ENCODE measurements at places on chromosomes 3 and 15. TPM values are rescaled to one million over a fixed set of nuclear protein-coding genes. Genes with fewer than 3 reads are reported as not detected.

The P2RY1 gene
- total RNA-seq = 0.37 TPM

The BHLHE40 gene
- total RNA-seq = 81.0 TPM

The RLBP1 gene
- not detected for total RNA-seq

The ITPKA gene
- 2.0 TPM for total RNA-seq

The CASR gene
- not detected for total RNA-seq

The SEC22A gene
- total RNA-seq = 20.3 TPM

The ADAMTS17 gene
- 0.28 TPM for total RNA-seq

The ATP2B2 gene
- total RNA-seq = 0.02 TPM

The MST1R gene
- total RNA-seq = 6.9 TPM

The SEMA3F gene
- 10.6 TPM for total RNA-seq

The APBA2 gene
- total RNA-seq = 17.1 TPM

The C3orf70 gene
- not detected for total RNA-seq

The PLA2G4E gene
- total RNA-seq = not detected

The ZNF770 gene
- 14.2 TPM for total RNA-seq

The GPR160 gene
- total RNA-seq = 1.5 TPM

The TNFAIP8L3 gene
- total RNA-seq = 8.9 TPM

The SLC12A1 gene
- total RNA-seq = not detected

The CYP1A2 gene
- total RNA-seq = not detected

The NR2E3 gene
- 0.16 TPM for total RNA-seq

The BBX gene
- total RNA-seq = 17.2 TPM

The BMF gene
- 1.1 TPM for total RNA-seq

The TRPM1 gene
- total RNA-seq = not detected

The GABRB3 gene
- 73.4 TPM for total RNA-seq

All from A549 treated with CORT108297 at 1 μM for 4 hours (cell line).